ENCODE measurements at places on chromosomes 7 and 10. TPM values are rescaled to one million over a fixed set of nuclear protein-coding genes. Genes with fewer than 3 reads are reported as not detected.

Gene HPS1
- total RNA-seq, result 66.0 TPM

Gene ZNF3
- total RNA-seq, result 31.5 TPM

Gene ZNF727
- 0.24 TPM for total RNA-seq

Gene EIF3A
- 118 TPM for total RNA-seq

Gene PAX4
- not detected for total RNA-seq

Gene FAM25G
- total RNA-seq, result not detected

Gene TMEM270
- not detected for total RNA-seq

Gene FGL2
- 0.16 TPM for total RNA-seq

Gene ADD3
- 103 TPM for total RNA-seq

Gene SDK1
- total RNA-seq, result 0.24 TPM

Gene SPDYE2B
- total RNA-seq, result not detected

All from hair follicle dermal papilla cell (primary cell).